ENCODE measurements at places on chromosomes 3 and 15. TPM values are rescaled to one million over a fixed set of nuclear protein-coding genes. Genes with fewer than 3 reads are reported as not detected.

The COL8A1 gene
- total RNA-seq: 0.13 TPM

The MEGF11 gene
- total RNA-seq: not detected

The CNOT10 gene
- 45.8 TPM for total RNA-seq

The ACKR4 gene
- total RNA-seq: not detected

The CAMK2N2 gene
- total RNA-seq: 0.23 TPM

The SNX22 gene
- total RNA-seq: 0.55 TPM

The LRRN1 gene
- 0.35 TPM for total RNA-seq

DNA sequence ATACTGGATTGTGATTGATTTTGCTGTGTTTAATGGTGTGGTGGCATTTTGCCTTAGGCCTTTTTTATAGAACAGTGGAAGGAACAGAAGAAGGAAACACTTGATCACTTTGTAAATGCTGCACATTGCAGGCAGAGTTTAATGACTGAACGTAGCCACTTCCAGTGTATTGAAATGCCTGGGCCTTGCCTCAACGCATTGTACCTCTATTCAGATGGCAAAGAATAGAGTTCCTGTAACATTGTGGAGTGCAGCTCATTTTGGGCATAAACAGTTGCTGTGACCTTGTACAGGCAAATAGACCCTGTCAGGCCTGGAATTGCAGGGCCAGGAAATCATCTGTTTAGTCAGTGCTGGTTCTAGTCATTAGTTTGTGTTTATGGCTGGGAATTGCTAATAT lies 225.0 kb downstream of the EPHA3 start:
- no peaks in the 10 kb centered on the region for H3K36me3 ChIP-seq
- no peak overlapping the region for H3K27ac ChIP-seq
- no peak overlapping the region for H3K4me3 ChIP-seq
- H3K27me3 ChIP-seq: no peaks in the 10 kb centered on the region
- no peak for DNase-seq

DNA sequence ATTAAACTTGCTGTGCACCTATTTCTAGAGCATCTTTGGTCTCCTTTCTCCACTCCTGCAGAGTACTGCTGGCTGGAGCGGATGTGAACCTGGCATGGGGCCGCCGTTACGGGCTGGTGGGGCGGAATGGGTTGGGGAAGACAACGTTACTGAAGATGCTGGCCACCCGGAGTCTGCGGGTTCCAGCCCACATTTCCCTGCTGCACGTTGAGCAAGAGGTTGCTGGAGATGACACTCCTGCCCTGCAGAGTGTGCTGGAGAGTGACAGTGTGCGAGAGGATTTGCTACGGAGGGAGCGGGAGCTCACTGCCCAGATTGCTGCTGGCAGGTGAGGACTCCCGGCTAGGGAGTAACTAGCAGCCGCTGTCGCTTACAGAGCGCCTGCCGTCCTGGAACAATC lies 2.1 kb downstream of the ABCF3 start:
- H3K27me3 ChIP-seq: no peaks in the 10 kb centered on the region
- H3K4me1 ChIP-seq: peaks cover 36% of the 10 kb centered on the region
- no peak for DNase-seq
- H3K4me3 ChIP-seq: peak overlapping the region; percentile 25

GRCh38 chr3:126896968-126897367 lies 85.9 kb upstream of the PLXNA1 start:
- DNase-seq: no peak
- no peak overlapping the region for H3K27ac ChIP-seq
- no peaks in the 10 kb centered on the region for H3K27me3 ChIP-seq
- no peak overlapping the region for H3K4me3 ChIP-seq
- H3K36me3 ChIP-seq: no peaks in the 10 kb centered on the region
- H3K4me1 ChIP-seq: no peaks in the 10 kb centered on the region

DNA sequence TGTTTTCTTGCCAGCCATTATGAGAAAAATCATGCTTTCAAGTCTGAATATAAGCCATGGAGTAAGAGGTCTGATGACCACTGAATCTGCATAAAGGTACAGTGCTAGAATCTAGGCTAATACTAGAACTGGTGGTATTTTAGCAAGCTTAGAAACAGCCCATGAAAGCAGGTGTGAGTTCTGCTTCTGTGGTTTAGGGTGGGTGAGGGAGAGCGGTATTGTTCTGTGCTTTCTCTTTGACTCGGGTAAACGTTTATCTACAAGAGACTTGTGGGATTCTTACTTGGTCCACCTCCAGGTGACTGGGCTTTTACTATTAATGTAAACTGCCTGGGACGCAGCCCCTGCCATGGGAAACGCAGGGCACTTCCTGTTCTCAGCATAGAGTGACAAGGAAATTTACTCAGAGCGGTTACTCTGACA lies 55.2 kb downstream of the PGPEP1L start:
- H3K27me3 ChIP-seq: no peaks in the 10 kb centered on the region
- H3K27ac ChIP-seq: peak overlapping the region; percentile 57
- DNase-seq: peak; percentile 20
- peak overlapping the region; percentile 9 for H3K4me3 ChIP-seq
- H3K36me3 ChIP-seq: no peaks in the 10 kb centered on the region

DNA sequence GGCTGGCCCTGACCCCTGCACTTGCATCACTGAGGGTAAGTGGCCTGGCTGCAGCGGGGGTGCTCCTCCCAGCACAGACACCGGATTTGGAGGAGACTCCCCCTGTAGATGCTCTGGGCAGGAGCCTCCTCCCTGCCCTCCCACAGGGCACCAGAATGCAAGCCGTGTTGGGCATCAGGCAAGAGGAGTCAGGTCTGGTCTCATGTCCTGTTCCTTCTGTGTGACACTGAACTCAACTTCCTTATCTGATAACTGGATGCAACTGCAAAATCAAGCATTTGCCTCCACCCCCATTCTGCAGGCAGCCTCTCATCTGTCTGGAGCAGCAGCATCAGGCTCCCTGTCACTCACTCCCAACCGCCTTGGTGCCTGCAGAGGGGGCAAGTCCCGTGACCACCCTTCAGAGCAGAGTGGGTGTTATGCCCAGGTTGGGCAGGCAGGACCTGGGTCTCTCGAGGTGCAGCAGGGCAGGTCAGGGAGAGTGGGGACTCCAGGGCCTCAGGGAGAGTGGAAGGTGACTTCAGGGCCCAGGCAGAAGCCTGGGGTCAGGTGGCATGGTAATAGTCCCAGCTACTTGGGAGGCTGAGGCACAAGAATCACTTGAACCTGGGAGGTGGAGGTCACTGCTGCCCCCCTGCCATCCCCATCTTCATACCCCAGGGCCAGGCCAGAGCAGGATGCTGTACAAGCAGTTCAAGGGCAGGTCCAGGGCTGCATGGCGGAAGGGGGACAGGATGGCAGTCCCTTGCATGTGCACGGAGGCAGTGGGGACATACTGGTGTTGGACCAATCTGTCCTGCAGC lies 10.5 kb upstream of the RPL29 start:
- no peaks in the 10 kb centered on the region for H3K36me3 ChIP-seq
- no peak overlapping the region for H3K4me3 ChIP-seq
- H3K27me3 ChIP-seq: no peaks in the 10 kb centered on the region
- no peak for DNase-seq
- peaks cover 16% of the 10 kb centered on the region for H3K4me1 ChIP-seq

GRCh38 chr15:99082798-99083197 lies 22.1 kb upstream of the SYNM start:
- no peaks in the 10 kb centered on the region for H3K36me3 ChIP-seq
- no peak overlapping the region for H3K4me3 ChIP-seq
- no peaks in the 10 kb centered on the region for H3K4me1 ChIP-seq
- H3K27me3 ChIP-seq: peaks cover 24% of the 10 kb centered on the region
- H3K27ac ChIP-seq: no peak overlapping the region

DNA sequence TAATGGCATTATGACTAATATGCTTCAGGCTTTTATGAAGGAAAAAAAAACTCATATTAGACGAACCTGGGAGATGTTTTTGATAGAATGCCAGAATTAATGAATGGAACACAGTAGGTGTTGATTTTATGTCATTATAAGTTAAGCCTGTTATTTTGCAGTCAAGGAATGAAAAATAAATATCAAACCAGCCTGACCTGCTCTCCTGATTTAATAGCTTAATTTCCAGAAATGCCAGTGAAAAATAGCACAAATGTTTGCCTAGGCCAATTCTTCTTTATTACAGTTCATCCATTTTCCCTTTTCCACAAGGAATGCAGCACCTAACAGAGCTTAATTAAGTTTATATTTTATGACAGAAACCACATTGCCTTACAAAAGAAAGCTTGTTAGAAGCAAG lies 292.0 kb downstream of the TBL1XR1 start:
- H3K4me3 ChIP-seq: no peak overlapping the region
- H3K36me3 ChIP-seq: no peaks in the 10 kb centered on the region
- DNase-seq: no peak
- H3K27me3 ChIP-seq: peaks cover 4% of the 10 kb centered on the region
- H3K4me1 ChIP-seq: no peaks in the 10 kb centered on the region

GRCh38 chr3:57948781-57949242 lies 59.4 kb upstream of the FLNB start:
- no peaks in the 10 kb centered on the region for H3K27me3 ChIP-seq
- H3K27ac ChIP-seq: no peak overlapping the region

DNA sequence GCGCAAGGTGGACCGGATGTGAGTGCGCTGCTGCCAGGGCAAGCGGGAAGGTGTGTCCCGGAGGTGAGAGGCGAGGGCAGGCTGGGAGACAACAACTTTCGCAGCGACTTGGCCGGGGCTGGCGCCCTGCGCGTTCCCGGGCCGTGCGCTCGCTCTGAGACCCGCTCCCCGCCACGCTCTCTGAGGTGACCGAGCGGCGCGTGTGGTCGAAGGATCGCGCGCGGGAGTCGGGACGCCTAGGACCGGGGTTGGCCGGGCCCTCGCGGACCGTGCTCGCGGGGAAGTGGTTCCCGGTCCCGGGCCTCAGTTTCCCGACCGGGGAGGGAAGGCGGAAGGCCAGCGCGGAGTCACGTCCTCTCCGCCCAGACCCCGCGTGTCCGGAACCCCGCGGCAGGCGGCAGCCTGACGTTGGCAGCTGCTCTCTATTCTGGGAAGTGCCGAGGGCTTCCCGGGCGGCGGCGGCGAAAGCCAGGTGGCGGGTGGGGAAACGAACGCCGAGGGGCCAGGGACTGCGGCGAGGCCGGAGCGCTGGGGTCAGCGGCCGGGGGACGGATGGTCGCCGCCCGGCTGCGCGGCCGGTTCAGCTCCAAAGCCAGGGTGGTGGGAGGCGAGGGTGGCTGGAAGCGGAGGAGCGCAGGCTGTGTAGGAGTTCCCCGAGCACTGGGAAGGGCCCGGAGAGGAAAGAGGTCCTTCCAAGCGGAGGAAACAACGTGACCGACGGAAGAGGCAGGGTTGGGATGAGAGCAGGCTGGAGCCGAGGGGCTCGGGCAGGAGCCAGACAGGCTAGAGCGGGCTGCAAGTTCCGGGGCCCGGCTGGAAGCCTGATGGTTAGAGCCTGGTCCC lies 1.0 kb upstream of the IGF2BP2 start:
- H3K4me3 ChIP-seq: peak overlapping the region; percentile 73
- H3K27me3 ChIP-seq: peaks cover 77% of the 10 kb centered on the region
- peak; percentile 49 for DNase-seq

DNA sequence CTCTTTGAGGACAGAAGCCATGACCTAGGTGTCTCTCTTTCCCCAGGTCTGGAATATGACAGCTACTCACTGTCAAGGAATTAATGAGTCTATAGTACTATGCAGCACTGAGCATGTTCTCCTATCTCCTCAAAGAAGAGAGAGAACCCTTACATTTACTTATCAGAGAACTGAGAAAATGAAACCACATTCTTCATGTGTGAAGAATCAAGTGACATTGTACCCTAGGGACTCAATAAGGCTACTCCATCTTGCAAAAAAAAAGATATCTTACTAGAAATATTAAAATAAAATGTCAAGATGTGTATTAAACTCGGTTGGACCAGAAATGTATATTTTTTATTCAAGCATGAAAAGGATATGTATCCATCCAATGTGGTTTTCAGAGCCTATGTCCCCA lies 133.2 kb upstream of the COL8A1 start:
- no peak for DNase-seq
- no peak overlapping the region for H3K27ac ChIP-seq
- H3K4me3 ChIP-seq: no peak overlapping the region
- H3K36me3 ChIP-seq: no peaks in the 10 kb centered on the region
- H3K27me3 ChIP-seq: peaks cover 2% of the 10 kb centered on the region

DNA sequence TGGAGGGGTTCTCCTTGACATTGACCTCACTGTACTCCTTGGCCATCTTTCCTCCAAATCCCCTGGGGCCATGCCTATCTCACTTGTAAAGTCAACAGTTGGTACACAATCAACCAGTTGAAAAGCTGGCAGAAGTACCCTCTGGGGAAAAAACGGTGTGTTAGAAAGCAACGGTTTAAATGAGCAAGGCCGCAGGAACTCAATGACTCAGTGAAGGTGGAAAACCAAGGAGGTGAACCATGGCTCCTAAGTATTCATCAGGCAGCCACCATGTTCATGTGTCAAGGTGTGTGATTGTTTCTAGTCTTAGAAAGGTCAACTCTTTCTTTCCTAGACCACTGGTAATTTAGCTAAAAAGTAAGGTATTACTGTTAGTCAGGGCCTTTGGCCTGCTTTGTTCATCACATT lies 130.9 kb upstream of the SATB1 start:
- no peaks in the 10 kb centered on the region for H3K27me3 ChIP-seq
- peaks cover 14% of the 10 kb centered on the region for H3K36me3 ChIP-seq
- H3K4me1 ChIP-seq: peaks cover 57% of the 10 kb centered on the region
- H3K27ac ChIP-seq: peak overlapping the region; percentile 79
- peak; percentile 23 for DNase-seq

GRCh38 chr3:65751123-65751700 lies 287.5 kb downstream of the MAGI1 start:
- no peak for DNase-seq
- H3K27me3 ChIP-seq: no peaks in the 10 kb centered on the region
- H3K36me3 ChIP-seq: no peaks in the 10 kb centered on the region

GRCh38 chr15:31513178-31513577 lies 186.5 kb downstream of the KLF13 start:
- no peak overlapping the region for H3K27ac ChIP-seq
- H3K4me1 ChIP-seq: peaks cover 8% of the 10 kb centered on the region
- DNase-seq: no peak
- H3K4me3 ChIP-seq: no peak overlapping the region
- peaks cover 5% of the 10 kb centered on the region for H3K27me3 ChIP-seq

- no peak for DNase-seq
- H3K27me3 ChIP-seq: no peaks in the 10 kb centered on the region
- H3K27ac ChIP-seq: peak overlapping the region; percentile 99
- H3K4me1 ChIP-seq: peaks cover 72% of the 10 kb centered on the region
Measured at GRCh38 chr15:41936155-41936554, 36.2 kb downstream of the EHD4 start.

DNA sequence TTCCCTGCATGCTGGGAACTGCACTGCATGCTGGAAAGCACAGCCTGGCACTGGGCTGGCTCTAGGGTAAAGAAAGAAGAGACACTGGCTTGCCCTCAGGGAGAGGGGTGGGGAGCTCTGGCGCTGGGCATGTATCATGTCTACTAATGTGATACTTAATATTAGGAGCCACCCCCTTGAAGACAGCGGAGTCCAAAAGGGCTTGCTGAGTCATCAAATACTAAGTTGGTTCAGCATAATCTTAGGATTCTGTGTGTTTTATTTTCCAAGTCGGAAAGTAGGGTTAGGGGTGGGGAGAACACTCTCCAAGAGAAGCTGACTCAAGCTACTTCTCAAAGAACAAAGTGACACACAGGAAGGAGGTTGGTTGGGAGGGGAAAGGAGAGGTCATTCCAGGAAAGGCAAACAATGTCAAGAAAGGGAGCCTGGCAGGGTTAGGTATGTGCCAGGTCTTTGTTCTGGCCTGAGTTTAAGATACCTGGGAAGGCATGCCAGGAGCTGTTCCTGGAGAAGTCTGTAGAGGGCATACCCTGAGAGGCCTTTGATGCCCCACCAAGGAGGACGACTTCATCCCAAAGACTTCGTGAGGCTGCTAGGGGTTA lies 237.8 kb upstream of the NR2E3 start:
- H3K36me3 ChIP-seq: no peaks in the 10 kb centered on the region
- no peak for DNase-seq
- H3K4me3 ChIP-seq: no peak overlapping the region
- H3K4me1 ChIP-seq: no peaks in the 10 kb centered on the region
- peaks cover 5% of the 10 kb centered on the region for H3K27me3 ChIP-seq

GRCh38 chr3:143207338-143207961 lies 87.9 kb downstream of the CHST2 start:
- no peaks in the 10 kb centered on the region for H3K36me3 ChIP-seq
- DNase-seq: no peak
- no peaks in the 10 kb centered on the region for H3K27me3 ChIP-seq
